Activated effector memory CD4-positive, alpha-beta T cell treated with Interleukin-2 at 50 U/mL for 16 hours (primary cell): ENCODE measurements at places on chromosomes 3 and 15.

DNA sequence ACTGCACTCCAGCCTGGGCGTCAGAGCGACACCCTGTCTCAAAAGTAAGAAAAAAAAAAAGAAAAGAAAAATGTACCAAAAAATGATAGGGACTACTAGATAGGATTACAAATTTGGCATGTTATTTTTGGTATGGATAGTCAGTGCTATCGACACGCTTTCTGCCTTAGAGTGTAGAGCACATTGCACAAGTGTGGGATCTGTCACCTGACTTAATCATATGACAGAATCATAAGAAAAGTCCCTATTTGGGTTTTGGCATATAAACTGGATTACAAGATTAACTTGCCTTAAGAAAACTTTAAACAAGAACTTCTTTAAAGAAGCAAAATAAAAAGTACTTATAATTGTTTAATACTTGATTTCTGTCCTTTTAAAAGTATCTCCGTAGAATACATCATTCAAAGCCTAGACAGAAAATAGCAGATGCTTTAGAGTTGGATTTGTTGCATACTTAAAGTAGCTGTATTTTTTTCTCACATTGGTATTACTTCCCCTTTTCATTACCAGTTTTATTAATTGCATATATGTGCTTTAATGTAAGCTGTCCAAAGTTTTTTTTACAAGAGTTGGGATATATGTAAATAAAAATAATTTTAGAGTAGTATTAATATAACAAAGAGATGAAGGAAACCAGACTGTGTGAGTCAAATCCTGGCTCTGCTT lies 7.8 kb downstream of the ATP6V1A start:
- DNase-seq, result no peak

- DNase-seq, result no peak
Observed at GRCh38 chr3:82001276-82001923, 240.0 kb upstream of the GBE1 start.

DNA sequence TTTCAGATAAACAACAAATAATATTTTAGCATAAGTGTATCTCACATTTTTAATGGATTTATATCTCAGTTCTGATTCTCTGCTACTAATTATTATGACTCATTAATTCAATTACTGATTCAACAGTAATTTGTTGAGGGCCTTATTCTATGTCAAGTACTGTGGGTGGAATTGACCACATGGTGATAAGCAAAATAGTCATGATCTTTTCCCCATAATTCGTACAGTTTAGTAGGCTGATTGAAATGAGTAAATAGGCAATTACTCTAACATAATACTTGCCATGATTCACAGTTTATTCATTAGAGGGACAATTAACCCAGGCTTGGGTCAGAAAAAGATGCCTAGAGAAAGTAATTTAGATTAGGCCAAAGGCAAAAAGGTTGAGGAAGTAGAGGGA lies 60.9 kb upstream of the SLC4A7 start:
- DNase-seq, result no peak

GRCh38 chr3:61618871-61619270 lies 57.5 kb downstream of the PTPRG start:
- no peak for DNase-seq

GRCh38 chr15:81346611-81347010 lies 22.7 kb upstream of the STARD5 start:
- no peak for DNase-seq

DNA sequence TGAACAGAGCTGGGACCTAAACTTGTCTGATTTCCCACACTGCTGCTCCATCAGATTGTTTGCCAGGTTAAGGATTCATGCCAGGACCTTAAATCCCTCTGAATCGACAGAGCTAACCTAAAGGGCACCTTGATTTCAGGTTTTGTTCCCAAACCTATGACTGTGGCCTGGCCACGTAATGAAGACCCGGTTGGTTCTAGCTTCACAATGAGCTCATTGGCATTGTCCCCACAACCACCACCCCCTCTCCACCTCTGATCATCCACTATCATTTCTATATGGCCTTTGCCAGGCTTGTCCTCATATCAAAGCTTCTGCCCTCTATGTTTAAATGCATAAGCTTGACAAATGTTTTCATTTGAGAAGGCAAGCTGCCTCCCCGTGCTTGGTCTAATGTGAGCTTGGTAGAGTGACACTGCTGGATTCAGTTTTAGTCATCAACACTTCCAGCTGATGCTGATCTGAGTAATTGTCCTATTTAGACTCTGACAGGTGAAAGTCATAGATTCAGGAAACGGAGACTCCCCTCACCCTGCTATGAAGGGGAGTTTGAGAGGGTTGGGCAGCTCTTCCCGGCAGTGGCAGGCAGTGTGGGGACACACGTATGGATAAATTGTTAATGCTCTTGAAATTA lies 407.1 kb upstream of the CFAP20DC start:
- DNase-seq, result no peak

GRCh38 chr3:65330072-65330471 lies 642.3 kb upstream of the ADAMTS9 start:
- no peak for DNase-seq

DNA sequence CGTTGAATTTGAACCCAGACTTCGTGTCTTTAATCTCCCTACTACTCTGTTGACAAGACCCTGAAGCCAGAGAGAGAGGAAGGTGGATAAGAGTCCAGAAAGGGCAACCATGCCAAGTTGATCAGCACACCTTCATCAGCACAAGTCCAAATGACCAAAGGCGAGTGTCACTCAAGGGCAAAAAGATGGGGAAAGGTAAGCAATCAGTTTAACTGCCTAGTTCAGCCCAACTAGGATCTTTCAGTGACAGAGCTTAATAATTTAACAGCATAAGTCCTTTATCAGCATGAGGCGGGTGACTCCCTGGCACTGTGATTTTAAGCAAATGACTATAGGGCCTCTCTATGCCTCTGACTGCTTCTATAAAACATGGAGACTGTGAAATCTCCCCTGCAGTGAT lies 6.2 kb downstream of the SUCLG2 start:
- DNase-seq, result no peak

- DNase-seq, result no peak
Observed at GRCh38 chr3:97954228-97954827, 17.9 kb downstream of the RIOX2 start.

GRCh38 chr3:127375151-127375930 lies 87.5 kb upstream of the PRR20G start:
- no peak for DNase-seq

- no peak for DNase-seq
Observed at GRCh38 chr15:50993598-50993997, 85.1 kb downstream of the AP4E1 start.

- no peak for DNase-seq
Observed at GRCh38 chr15:99180964-99181306, 68.4 kb downstream of the TTC23 start.

DNA sequence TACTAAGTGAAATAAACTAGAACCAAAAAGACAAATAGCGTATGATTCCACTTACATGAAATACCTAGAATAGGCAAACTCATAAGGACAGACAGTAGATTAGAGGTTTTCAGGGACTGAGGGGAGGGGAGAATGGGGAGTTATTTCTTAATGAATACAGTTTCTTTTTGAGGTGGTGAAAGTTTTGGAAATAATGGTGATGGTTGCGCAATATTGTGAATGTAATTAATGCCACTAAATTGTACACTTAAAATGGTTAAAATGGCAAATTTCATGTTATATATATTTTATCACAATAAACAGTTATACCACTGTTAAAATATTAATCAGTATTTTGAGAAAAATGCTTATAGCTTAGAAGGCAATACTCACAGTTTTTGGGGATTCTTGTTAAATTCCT lies 11.0 kb downstream of the UBE2E1 start:
- no peak for DNase-seq

- DNase-seq, result no peak
Observed at GRCh38 chr15:31482122-31482922, 155.7 kb downstream of the KLF13 start.

DNA sequence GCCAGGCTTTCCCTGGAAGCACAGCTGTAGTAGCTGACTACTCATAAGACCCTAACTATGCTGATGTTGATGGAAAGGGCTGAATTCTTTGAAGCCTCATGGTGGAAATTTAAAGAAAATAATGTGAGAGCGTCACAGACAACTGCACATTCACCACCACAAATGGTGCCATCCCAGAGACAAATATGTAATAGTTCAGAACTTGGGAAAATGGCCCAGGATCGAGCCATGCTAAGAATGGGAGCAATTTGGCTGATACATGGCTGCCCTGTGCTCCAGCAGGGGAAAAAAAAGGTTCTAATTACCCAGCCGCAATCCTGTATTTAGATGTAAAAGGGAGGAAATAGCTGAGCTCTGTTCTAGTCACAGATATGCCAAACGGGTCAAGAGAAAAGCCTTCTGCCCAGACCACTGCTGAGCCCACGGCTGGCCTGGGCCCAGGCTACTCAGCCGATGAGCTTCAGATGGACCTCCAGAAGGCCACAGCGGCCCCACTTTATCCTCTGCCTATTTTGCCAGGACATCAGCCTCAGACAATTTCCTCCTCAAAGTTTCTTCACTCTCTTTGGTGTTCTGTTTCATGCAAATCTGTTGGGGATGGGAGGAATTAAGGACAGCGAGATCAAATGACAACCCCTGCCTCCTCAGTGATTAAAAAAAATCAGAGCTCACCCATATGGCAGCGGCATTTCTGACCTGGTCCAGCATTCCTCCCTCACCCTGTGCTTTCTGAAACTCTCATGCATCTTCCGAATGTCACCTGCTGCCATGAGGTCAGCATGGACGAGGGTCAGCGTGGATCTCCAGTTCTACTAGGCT lies 54.5 kb upstream of the MEX3B start:
- DNase-seq, result no peak

DNA sequence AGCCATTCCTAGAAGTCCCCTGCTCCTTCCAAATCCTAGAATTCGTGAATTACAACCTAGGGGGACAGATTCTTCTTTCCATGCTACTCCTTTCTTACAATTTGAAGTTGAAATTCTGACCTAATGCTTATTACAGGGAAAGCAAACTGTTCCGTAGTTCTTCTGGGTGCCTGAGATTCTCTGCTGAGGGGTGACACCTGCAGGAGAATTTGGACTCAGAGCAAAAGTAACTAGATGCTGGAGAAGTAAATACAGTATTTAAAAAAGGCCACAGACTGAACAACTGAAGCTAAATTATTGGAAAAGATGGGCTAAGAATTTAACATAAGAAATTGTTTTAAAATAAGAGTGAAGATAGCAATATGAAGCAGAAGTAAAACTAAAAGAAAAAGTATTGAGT lies 37.9 kb downstream of the ACAD9 start:
- DNase-seq, result no peak

GRCh38 chr3:153233986-153234385 lies 72.0 kb downstream of the RAP2B start:
- no peak for DNase-seq
